Glomerular endothelial cell (primary cell): ENCODE measurements at places on chromosomes 4 and X.

- peak; percentile 48 for DNase-seq
These were observed 52.2 kb downstream of the ABCG2 start for GRCh38 chr4:88106205-88106604.

DNA sequence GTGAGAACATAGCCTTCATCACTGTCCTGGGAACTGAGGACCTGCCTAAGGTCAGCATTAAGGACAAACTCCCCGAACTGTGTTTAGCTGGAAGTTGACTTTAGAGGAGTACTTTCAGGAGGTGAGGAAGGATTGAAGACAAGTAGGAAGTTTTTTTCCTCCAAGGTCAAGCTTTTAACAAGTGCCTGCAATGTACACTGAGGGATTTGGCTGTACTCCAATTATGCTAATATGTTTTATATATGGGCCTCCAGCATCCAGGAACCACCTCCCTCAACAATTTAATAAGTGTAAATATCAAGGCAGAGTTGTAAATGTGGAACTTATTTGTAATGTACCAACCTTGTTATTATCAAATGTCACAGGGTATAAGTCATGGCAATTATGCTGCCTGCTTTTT lies 726.2 kb downstream of the RPA4 start:
- DNase-seq, result no peak

- no peak for DNase-seq
These were observed 92.4 kb downstream of the FHDC1 start for GRCh38 chr4:153028535-153028934.

DNA sequence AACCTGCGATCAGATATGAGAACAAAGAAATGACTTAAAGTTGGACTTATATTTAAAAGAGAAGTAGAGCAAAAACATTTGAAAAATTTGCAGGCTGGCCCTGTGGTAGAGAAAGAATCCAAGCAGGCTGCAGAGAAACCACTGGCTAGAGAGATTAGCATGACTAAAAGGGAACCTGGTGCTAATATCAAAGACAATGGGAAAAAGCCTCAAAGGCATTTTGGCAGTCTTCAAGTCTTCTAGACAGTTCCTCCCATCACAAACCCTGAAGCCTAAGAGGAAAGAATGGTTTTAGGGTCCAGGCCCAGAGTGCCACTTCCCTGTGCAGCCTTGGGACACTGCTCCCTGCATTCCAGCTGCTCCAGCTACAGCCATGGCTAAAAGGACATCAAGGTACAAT lies 33.4 kb downstream of the KCTD8 start:
- DNase-seq, result no peak

DNA sequence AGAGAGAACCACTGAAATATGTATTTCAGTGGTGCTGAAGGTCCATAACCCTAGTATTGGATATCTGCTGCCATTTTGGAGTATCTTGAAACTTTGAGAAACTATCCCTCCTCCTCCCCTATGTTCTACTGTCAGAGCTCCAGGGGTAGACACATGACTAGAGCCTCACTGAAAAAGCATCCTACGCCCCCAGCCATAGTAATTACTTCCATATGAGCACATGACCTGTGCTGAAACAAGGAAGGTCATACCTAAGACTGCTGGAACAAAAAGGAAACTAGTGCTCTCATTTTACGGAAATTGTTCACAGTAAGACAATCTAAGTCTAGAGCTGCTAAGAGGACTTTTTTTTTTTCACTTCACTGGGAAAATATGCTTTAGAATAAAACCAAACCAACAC lies 42.0 kb upstream of the MAPK10 start:
- no peak for DNase-seq

DNA sequence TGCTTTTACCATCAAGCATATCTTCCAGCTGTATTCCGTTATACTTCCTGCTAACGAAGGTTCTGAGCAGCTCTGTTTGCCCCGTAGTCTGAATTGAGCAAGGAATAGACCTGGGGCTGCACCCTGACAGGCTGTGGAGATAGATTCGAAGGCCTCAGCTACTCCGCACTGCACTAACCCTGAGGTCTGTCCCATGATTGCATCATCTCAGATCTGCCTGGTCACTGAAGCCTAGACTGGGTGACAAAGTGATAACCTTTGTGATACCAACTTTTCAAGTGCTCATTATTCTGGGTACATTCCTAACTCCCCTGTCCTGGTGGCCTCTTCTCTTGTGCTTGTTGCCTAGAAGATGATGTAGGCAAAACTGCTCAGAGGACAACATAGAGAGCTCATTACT lies 29.9 kb upstream of the PGRMC1 start:
- no peak for DNase-seq

GRCh38 chrX:153924149-153924861 lies 1.8 kb downstream of the ARHGAP4 start:
- no peak for DNase-seq

- no peak for DNase-seq
These were observed 407.9 kb upstream of the AADAT start for GRCh38 chr4:170497689-170498088.

GRCh38 chr4:24598025-24598424 lies 13.7 kb upstream of the DHX15 start:
- DNase-seq, result no peak

DNA sequence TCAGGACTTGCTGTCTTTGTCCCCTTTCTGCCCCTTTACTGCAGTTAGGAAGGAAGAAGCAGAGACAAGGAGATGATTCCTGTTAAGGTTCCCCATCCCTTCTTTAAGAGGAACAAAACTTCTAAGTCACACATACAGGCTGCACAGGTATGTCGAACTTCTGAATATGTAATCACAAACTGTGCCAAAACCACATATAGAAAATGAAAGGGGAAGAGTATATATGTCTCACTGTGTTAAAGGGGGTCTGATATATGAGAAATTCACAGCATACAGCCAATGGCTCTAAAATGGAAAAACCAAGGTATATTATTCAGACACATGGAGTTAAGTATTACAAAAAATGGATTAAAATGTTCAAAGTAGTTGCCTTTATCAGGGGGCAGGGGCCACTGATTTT lies 11.7 kb downstream of the CFAP97 start:
- DNase-seq, result no peak
